SHP77 treated with DMSO at 0.1 percent for 48 hours (cell line): ENCODE measurements at places on chromosomes 2 and 18.

DNA sequence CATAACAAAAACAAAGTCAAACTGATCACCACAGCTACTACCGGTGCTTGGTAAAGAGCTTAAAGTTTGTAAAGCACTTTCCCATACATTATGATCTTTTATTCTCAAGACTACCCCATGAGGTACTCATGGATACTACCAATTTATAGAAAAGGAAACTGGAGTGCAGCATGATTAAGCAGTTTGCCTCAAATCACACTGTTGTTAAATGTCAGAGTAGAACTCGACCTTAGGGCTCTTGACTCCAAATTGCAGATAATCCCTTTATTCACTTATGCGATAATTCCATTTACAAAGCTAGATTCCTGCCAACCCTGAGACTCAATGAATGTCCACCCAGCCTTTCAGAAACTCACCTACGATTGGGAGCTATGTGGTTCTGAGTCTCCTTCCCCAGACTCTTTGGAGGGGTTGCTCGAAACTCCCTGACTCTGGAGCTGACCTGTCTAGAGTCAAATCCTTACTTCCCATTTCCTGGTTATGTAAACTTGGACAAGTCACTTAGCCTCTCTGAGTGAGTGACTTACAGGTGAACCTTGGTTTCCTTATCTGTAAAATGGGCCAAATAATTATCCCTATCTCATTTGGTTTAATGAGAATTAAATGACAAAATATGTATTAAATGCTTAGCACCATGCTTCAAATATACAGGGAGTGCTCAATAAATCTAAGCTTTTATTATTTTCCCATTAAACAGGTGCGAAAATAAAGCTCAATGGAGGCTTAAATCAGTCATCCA, 47.4 kb downstream of the PSD4 start:
- no peak for DNase-seq

- no peak for DNase-seq
These were observed 109.8 kb upstream of the FZD5 start for GRCh38 chr2:207879536-207879935.

GRCh38 chr2:109369671-109370191, 240.7 kb downstream of the SH3RF3 start:
- no peak for DNase-seq

DNA sequence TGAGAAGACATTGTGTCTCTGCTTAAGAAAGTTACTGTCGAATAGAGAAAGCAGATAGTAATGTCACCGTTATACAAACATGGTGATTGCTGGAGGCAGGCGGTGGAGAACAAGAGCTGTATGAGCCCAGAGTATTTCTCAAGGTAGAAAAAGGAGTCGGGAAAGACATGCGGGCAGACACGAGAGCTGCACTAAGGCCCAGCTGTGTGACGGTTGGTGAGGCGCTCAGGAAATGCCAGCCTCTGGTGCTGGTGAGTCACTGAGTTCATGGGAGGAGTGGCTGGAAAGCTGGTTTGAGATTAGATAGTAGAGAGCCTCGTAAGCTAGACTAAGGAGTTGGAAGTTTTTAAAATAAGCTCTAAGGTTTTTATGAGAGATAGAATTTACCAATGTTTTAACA, 390.9 kb upstream of the TRIB2 start:
- no peak for DNase-seq

DNA sequence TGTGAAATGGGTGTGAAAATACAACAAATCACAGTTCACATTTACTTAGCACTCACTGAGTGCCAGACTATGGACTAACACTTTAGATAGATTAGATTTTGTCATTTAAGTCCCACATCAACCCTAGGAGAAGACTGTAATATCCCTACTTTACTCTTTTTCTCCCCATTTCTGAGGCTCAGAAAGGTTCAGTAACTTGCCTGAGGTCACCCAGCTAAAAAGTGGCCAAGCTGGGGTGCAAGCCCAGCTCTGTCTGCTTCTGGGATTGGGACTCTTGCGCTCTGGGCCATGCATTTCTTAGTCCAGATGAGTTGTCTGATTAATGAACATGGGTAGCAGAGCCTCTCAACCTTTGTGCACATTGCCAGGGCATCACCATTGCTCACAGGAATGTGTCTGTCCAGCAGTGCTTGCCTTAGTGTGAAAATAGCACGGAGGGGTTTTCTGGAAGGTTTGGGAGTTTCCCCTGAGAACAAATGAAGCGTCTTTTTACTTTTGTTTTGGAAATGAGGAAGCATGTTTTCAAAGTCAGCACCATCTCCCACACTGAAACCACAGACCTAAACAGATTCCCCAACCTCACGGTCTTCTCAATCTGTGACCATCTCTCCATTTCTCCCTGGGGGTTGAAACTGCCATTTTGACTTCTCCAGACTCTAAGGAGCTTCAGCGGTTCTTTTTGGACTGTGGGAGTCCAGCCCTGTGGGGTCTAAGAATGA, 31.9 kb downstream of the NRP2 start:
- no peak for DNase-seq

GRCh38 chr18:49224738-49225137, 235.7 kb downstream of the DYM start:
- DNase-seq, result no peak

DNA sequence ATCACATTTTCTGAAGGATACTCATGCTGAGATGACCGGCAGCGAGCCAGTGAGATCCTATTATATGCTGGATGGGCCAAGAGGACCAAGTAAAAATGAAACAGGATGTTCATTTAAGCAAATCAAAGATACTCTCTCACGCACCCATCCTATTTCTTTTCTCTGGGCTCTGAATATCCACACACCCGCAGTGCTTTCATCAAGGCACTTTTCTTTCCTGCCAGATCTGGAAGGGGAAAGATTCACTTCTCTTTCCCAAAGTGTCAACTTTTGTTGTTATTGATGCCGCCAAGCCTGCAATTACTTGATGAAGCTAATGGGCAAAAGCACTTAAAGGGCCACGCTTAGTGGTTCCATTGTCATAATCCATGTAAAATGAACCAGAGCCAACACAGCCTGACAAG, 191.9 kb upstream of the CHAC2 start:
- DNase-seq, result no peak

DNA sequence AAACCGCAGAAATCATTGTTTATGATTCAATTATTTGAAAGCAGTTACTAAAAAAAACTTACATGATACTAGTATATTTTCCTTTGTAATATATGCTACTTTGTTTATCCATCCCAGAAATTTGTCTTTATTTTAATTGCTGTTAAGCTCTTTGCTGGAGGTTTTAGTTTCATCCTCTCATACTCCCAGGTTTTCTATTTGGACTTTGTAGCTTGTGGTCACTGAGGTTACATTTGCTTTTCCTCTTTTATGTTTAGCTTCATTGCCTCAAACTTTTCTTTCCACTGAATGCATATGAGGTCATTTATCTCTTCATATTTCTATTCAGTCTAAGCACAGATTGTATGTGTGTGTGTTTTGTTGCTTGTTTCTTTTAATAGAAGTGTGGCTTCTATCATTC, 89.9 kb downstream of the ERBB4 start:
- DNase-seq, result no peak

DNA sequence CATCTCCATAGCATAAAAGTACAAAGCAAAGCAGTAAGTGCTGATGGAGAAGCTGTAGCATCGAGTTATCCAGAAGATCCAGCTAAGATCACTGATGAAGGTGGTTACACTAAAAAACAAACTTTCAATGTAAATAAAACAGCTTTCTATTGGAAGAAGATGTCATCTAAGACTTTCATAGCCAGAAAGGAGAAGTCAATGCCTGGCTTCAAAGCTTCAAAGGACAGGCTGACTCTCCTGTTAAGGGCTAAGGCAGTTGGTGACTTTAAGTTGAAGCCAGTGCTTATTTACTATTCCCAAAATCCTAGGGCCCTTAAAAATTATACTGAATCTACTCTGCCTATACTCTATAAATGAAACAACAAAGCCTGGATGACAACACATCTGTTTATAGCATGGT, 44.0 kb downstream of the METTL8 start:
- no peak for DNase-seq

GRCh38 chr18:65906621-65907034, 155.8 kb downstream of the CDH7 start:
- DNase-seq, result no peak

GRCh38 chr2:70124983-70125480, 37.8 kb downstream of the PCBP1 start:
- no peak for DNase-seq
